ENCODE measurements at places on chromosomes 3 and 15.

GRCh38 chr3:160076519-160076918 lies 87.9 kb downstream of the IL12A start:
- DNase-seq, result no peak

DNA sequence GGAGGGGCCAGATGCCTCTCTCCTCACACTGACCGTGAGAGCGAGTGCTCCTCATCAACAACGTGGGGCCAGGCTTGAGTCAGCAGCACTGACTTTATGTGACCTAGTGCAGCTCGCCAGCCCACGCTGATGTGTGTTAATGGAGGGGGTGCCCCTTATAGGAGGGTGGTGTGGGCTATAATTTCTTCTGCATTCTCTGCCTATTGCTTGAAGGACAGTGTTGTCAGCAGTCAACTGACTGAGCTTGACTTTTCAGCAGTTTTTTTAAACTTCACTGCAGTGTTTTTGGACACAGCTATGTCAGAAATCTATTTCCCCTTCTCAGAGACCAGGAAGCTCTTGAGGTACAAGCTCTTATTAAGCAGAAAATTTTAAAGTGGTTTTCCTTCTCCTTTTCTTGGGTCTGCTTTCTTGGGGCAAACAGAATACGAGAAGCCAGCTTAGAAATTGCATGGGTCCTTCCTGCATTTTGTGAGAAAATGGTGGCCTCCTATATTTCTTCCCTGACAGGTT lies 304.8 kb upstream of the CTDSPL start:
- DNase-seq, result no peak

DNA sequence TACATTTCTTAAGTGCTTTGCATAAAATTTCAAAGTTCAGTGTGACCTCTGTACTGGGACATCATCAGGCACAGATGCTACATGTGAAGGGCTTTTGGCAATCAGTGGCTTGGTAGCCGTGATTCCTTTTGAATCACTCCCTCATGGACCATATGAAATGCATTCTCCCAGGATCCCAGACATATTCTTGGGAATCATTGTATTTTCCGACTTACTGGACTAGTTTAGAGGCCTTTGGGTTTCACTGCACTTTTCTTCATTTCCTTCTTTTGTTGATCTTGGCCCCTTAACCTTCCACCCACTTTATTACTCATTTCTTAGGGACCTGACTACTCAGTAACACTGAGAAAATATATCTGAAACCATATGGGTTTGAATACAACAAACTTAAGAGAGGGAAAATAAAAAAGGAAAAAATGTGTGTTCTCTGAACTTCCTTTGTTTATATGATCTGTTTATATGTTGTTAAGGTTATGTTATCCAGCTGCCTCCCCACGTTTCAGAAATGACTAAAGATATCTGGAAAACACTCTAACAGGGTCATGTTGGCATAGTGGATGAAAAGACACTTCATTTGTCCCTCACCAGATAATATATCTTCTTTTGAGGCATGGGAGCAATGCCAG lies 35.1 kb downstream of the HMG20A start:
- DNase-seq, result no peak

DNA sequence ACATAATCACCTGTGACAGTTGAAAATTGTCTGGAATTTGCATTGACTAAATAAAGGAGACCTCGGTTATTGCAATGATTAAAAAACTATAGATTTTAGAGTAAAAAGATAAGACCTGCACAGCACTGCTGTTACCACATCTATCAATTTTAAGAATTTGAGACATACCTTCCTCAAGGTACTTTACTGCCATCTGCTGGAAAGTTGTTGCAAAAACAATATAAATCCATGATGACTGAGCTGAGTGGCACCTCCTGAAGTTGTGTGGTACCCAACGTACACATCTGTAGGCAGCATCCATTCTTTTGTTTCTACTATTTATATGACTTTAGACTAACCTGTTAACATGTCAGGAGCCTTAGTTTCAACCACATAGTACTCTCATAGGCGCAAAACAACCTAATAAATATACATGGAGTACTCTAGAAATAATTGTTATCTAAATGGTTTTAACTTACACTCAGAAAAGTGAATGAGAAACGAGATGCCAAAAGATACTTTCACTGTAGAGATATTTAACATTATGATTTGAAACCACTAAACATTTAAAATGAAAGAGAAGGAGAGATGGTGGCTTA lies 106.7 kb downstream of the GHSR start:
- no peak for DNase-seq

DNA sequence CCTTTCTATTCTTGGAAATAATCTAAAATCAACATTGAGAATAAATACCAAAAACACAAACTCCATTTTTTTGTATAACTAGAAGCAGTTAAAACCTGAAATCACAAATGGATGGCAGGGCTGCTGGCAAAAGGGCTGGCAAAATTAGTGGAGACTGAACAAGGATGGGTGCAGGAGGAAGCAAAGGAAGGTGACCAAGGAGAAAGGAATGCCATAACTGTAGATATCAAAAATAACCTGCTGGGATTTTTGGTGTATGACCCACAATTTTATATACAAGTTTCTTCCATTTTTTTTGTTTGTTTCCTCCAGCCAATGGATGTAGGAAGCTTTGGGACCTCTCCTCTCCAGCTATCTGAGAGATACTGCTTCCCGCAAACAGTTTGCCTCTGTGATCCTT lies 12.7 kb downstream of the CFAP44 start:
- DNase-seq, result no peak

GRCh38 chr3:173463250-173463649 lies 65.7 kb downstream of the NLGN1 start:
- no peak for DNase-seq

DNA sequence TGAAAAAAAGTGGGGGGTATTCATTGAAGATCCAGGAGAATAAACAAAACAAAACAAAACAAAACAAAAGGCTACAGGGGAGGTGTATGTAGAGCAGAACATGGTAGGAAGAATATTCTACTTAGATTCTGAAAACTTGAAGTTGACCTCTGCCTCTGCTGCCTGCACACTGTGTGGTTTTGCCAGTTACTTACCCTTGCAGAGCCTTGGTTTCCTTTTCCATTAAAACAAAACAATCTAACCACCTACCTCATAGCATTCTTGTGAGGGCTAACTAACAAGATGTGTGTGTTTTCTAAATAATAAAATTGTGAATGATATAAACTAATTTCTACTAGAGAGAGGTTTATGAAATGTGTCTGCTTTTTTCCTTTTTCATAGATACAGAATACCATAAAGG lies 423.1 kb downstream of the TIGIT start:
- no peak for DNase-seq

DNA sequence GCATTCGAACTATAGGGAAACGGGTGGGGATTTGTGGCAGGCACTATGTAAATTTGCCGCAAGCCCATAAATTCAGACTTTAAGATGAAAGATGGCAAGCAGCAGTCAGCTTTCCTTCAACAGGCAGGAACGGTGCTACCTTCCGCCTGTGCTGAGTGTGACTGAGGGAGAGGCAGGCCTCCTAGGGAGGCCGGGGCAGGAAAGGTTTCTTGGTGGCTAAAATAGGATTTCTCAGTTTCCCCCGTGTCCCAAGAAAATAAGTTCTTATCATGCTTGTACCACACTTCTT lies 12.5 kb downstream of the FLNB start:
- no peak for DNase-seq

- DNase-seq, result no peak
Measured at GRCh38 chr3:49614936-49615335, 59.2 kb upstream of the APEH start.

DNA sequence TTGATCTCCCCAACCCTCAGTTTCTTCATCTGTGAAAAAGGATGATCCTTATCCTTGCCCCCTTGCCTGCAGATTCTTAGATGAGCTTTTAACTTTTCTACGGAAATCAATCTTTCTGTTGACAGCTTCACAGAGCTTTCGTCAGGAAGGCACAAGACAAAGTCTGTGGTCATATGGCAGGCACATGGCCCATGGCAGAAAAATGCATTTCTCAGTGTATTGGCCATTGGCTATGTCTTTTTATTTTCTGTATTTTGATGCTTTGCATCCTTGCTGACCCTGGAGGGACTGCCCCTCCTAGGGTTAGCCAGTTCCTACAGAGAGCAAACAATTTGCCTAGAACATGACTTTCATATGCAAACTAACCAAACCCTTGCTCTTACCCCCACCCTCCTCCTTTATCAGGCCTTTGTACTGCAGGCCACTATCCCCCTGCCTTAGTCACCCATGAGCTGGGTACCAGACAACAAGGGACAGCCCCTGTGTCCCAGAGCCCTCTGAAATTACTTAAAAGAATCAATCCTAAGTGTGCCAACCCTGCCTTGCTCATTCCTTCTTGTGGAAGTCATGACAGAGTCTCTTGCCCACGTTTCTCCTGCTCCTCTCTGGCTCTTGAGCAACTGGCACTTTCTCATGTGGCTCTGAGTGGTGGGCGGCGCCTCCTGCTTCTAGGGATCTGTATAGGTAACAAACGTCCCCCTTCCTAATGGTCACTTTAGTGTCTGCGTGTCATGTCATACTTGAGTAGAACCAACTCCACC lies 24.1 kb upstream of the NOX5 start:
- DNase-seq, result no peak

GRCh38 chr3:177371888-177372287 lies 174.6 kb upstream of the TBL1XR1 start:
- DNase-seq, result no peak

GRCh38 chr3:133384331-133385027 lies 15.4 kb upstream of the BFSP2 start:
- DNase-seq, result no peak

DNA sequence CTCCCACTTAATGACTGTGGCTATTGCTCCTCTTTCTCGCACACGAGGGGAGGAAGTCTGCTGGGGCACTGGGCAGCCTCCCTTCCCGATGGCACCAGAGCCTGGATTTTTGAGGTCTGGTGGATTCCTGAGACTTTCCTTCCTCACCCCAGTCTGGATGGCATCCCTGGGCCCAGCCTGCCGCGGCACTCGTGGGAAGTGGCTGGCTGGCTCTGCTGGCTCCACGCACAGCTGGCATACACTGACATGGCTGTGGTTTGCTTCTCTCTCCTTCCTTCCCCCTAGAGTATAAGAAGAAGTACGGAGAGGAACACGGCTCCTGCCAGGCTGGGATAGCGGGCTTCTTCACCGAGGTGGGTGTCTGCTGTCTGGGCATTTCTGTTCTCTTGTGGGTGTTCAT lies 319.8 kb upstream of the LRRFIP2 start:
- no peak for DNase-seq

DNA sequence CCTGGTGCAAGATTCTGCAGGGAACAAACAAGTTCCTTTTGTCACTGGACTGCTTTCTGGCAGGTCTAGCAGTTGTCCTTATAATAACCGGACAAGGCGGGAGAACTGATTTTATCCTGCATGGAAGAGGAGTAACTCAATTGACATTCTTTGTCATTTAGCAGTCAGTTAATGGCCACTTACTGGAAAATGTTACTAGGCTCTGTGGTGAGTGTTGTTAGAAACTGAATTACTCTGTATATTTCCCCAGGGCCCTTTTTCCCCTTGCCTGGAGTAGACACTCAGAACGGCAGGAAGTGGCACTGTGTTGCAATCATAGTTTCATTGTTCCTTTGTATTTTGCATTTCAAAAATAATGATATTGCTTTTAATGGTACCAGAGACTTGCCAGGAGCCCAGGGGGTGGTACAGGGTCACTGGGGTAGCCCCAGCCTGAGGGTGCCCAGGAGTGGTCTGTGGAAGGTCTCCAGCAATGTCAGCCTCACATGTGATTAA lies 318.6 kb upstream of the LRRFIP2 start:
- no peak for DNase-seq

- DNase-seq, result no peak
Measured at GRCh38 chr3:47398228-47398627, 17.4 kb downstream of the PTPN23 start.

DNA sequence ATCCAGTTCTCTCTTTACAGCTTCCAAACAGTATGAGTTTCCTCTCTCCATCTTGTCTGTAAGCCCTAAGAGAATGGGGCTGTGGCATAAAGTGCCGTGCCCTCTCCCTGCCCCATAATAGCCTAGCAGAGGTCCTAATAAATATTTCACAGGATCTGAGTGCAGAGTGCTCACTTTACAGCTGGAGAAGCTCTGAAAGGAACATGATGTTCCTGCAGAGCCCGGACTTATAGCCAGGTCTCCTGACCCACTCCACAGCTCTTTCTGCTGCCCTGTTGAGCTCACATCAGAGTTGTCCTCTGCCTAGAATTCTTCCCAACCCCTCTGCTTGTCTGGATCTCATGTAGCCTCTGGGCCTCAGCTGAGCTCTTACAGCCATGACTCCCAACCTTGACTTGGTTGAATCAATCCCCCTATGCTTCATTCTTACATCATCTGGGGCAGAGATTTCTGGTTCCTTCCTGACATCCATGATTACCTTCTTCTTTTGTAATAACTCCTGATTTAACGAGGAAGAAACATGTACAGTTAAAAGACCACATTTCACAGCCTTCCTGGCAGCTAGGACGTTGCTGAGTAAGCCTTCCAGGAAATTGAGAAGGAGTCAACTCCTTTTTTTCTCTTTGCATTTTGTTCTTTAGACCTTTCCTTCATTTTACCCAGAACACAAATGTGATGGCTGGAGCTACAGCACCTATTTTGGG lies 135.3 kb downstream of the RPLP1 start:
- no peak for DNase-seq

DNA sequence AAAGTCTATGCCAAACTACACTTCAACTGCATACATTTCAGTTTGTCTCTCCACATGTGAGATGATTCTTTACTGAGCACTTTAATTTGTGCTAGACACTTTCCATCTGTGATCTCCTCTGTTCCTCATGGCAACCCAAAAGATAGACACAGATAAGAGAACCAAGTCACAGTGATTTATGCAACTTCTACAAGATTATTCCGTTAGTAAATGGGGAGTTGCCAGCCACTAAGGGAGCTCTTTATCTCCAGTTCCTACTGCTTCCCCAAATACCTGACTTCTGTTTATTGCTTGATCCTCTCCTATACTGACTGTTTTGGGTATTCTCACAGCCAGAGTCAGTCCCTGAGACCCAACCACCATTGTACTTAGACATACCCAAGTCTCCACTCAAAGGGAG lies 24.1 kb upstream of the AKAP13 start:
- DNase-seq, result no peak

GRCh38 chr3:117059067-117059955 lies 349.7 kb downstream of the TUSC7 start:
- no peak for DNase-seq

- no peak for DNase-seq
Measured at GRCh38 chr3:118863731-118864322, 170.8 kb downstream of the IGSF11 start.

DNA sequence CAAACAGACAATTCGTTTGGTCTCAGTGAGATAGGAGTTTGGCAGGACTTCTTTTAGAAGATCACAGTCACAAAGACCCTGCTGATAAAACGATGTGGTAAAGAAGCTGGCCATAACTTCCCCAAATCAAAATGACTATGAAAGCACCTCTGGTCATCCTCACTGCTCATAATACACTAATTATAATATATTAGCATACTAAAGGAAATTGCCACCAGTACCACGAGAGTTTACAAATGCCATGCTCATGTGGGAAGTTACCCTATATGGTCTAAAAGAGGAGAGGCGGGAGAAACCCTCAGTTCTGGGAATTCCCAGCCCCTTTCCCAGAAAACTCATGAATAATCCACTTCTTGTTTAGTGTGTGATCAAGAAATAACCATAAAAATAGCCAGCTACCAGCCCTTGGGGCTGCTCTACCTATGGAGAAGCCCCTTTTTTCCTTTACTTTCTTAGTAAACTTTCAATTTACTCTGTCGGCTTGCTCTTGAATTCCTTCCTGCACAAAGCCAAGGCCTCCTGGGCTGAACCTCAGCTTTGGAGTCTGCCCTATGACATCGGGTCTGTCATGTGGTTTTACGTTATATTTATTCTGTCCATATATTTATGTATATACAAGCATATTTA lies 115.8 kb upstream of the IGSF10 start:
- no peak for DNase-seq

GRCh38 chr15:55829826-55830225 lies 86.9 kb upstream of the PRTG start:
- DNase-seq, result no peak

Data from stimulated activated CD8-positive, alpha-beta memory T cell treated with anti-CD3 and anti-CD28 coated beads, Interleukin-7, amount 100 ng/mL, for 1 hour (primary cell).